ENCODE measurements at places on chromosomes 13 and 19.

DNA sequence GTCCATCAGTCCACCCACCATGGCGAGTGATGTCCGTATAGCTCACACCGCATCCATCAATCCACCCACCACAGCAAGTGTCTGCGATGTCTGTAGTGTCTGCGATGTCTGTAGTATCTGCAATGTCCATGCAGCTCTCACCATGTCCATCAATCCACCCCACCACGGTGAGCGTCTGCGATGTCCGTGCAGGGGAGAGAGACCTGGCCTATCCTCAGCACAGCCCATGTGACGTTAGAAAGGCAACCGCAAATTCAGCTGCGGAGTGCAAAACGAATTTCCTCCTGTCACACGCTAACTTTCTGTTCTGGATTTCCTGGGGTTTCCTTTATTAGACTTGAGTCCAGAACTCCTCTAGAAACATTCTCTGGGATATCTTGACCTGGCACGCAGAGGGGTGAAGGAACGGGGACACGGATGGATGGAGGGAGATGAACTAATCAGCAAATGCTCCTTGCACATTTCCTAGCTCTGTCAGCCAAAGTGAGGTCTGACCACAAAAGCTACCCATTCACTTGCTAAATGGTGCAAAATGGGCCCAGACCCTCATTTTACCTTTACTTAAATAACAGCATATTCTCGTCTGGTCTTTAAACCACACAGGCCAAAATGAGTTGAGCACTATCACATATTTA, 18.3 kb downstream of the RASA3 start:
- DNase-seq, result no peak

- no peak for DNase-seq
Observed at GRCh38 chr13:51260154-51260553, 38.0 kb downstream of the FAM124A start.

DNA sequence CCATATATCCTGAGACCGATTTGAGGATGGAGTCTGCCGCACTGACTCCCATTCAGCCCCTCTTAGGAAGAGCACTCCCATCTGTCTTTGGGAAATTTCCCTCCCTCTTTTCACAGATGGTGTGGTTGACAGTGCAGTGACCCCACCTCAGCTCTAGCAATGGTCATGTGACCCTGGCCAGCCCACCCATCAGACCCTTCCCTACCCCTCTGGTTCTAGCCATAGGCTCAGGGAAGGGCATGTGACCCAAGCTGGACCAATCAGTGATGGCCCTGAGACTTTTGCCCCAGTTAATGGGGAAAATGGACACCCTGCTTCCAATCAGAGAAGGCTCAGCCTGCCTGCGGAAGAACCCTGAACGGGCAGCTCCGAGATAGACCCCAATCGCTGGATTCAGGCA, 26.3 kb downstream of the IL12RB1 start:
- DNase-seq, result no peak

DNA sequence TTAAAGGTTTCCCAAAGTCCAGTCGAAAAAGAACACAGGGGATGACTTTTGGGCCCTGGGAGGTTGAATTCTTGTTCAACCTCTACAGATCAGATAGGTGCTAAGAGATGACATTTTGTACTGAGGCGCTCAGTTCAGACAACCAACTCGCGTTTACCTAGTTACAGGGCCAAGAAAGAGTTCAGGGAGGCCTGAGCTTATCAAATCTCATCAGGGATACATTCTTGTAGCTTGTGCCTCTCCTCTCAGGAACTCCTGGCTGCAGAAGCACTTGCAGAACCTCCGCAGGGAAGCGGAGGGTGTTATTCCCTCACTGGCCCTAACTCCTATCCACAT, 825 bp downstream of the ZNF776 start:
- no peak for DNase-seq

DNA sequence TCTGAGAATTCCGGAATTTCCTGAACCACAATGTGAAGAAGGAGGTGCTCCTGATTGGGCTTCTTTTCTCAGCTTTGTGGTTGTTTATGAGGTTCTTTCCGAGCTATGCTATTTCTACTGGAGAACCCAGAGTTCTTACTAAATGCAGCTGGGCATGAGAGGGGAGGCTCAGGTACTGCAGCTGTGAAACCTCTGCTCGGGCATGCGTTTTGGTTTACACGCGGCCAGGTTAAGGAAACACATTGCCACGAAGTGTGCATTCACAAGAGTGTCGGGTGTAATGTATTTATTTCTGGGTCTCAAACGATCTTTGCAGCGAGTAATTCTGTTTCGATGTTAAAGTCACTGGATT, 661 bp upstream of the MIR17HG start:
- DNase-seq, result no peak

- peak; percentile 23 for DNase-seq
Observed at GRCh38 chr19:4639531-4640246, 373 bp downstream of the TNFAIP8L1 start.

DNA sequence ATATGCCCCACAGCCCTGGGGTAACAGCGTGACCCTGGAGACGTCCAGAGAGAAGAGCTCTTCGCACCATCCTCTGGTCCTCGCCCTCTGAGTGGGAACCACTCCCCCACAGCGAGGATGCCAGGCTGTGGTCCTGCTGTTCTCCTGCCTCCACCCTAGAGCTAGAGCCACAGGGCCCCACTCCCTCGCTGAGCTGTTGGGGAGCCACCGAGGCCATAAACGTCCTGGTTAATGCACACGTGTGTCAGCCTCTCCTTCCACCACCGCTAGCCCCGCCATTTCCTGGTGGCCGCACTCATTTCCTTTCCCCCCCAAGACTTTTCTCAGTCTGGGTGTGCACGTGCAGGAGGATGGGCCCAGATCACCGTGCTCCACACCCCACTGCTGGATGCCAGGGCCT, 11.5 kb downstream of the CEACAM16 start:
- no peak for DNase-seq

DNA sequence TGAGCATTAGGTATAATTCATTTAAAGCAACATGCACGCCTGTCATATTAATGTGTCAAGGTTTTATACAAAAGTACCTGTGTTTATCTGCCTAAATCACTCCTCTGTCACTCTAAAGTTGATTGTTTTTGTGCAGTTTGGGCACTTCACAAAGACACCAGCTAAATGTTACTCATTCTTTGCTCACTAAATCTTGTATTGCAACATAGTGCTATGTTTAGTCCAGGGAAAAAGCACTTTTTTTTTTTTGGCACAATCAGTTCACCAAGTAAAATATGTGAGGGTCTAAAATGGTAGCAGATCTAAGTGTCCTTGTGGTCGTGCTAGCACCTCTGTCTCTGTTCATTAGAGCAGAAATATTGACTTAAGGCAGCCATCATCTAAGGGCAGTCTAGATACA, 2526.7 kb upstream of the PCDH20 start:
- DNase-seq, result no peak

GRCh38 chr19:49492573-49493405, 3.4 kb upstream of the RPS11 start:
- DNase-seq, result no peak

- no peak for DNase-seq
Observed at GRCh38 chr13:25978961-25979360, 72.9 kb downstream of the SHISA2 start.

DNA sequence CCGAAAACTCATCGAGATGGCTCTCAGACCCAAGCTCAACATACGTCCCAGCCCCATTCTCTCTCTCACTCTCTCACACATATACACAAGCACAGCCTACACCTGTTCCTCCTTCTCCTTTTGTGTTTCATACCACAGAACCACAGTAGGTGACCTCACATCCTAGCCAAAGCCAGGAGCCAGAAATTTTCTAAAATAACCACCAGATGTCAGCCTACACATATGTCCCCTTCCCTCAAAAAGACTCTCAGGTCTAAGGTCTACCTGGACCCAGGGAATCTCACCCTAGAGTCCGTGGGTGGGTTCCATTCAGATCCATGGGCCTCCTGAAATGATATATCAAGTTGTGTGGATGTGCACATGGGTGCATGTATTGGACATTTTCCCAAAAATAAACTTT, 104.2 kb upstream of the IPO5 start:
- peak; percentile 30 for DNase-seq

DNA sequence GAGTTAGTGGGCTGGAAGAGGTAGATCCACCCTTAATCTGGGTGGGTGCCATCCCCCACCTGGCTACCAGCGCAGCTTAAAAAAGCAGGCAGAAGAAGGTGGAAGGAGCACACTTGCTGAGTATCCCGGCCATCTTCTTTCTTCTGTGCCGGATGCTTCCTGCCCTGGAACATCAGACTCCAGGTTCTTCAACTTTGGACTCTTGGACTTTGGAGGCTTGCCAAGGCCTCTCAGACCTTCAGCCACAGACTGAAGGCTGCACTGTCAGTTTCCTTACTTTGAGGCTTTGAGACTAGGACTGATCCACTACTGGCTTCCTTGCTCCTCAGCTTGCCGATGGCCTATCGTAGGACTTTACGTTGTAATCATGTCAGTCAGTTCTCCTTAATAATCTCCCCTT, 127.6 kb upstream of the GPC6 start:
- DNase-seq, result no peak

DNA sequence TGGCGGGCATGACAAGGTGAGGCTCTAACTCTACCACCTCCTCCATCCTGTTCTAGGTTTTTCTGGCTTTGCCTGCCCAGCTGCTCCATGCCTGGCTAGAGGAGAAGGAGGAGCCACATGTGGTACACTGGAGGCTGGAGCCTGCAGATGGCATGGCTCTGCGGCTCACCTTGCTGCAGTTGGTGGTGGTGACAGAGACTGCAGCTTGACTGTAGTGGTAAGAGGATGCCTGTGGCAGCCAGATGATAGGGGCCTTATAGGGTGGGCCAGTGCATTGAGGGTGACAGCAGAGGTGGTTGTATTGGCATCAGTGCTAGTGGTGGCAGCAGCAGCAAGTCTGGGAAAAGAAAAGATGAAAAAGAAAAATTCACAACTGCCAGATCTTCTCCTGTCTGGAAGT, 146.2 kb downstream of the TNFRSF19 start:
- no peak for DNase-seq

GRCh38 chr13:35923347-35923746, 207.8 kb downstream of the DCLK1 start:
- peak; percentile 29 for DNase-seq

- peak; percentile 89 for DNase-seq
Observed at GRCh38 chr19:40776932-40777644, 959 bp upstream of the RAB4B start.

- no peak for DNase-seq
Observed at GRCh38 chr19:31666126-31666525, 316.9 kb upstream of the TSHZ3 start.

DNA sequence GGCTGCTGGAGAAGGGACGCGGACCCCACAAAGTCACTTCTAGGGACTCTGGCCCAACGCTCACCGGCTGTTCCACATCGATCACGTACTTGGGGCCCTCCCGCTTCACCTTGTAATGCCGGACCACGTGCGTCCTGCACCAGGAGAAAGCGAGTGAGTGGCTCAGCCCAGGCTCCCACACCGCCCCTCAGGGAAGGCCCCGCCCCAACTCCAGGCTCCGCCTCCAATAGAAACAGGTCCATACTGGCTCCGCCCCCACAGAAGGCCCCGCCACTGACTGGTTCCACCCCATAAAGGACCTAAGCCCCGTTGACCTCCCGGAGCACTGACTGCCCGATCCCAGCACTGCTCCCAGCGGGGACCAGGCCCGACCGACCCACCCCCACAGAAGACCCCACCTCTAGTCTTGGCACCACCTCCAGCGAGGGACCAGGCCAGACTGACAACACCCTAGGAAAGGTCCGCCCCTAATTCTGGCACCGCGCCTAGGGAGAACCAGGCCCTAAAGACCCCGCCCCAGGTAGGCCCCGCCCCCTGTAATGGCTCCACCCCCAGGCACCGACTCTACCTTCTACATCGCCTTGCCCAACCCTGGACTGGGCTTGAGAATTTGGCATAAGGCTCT, 11.3 kb downstream of the STAP2 start:
- DNase-seq, result no peak

DNA sequence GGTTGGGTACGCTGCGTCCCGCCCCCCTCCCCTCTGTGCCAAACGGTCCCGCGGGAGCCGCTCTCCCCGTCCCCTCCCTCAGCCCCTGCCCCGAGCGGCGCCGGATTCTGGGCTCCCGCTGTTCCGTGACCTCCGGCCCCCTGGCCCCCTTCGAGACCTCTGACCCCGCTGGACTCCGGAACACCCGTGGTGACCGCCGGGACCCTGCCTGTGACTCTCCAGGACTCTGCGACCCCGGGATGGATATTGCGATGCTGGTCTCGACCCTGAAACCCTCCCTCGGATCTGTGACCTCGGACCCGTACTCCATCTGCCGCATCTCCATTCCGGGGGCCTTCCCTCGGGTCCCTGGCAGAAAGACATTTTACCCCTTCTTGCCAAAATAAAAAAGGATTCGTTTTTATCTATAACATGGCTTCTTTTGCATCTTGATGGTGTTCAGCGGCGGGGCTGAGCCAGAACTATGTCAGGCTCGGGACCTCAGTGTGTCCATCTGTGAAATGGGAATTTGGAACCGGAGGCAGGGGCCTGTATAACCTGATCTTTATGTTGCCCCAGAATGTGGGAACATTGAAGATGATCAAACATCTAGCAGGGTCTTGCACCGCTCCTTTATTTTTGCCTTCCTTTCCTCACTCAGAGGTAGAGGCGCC, 654 bp upstream of the MEGF8 start:
- no peak for DNase-seq

- no peak for DNase-seq
Observed at GRCh38 chr13:100382785-100383184, 205.8 kb downstream of the GGACT start.

GRCh38 chr13:102090532-102090931, 311.3 kb downstream of the FGF14 start:
- no peak for DNase-seq

- DNase-seq, result no peak
Observed at GRCh38 chr13:50893211-50893852, 16.3 kb upstream of the RNASEH2B start.

- no peak for DNase-seq
Observed at GRCh38 chr13:36445278-36445677, 13.0 kb downstream of the CCNA1 start.

DNA sequence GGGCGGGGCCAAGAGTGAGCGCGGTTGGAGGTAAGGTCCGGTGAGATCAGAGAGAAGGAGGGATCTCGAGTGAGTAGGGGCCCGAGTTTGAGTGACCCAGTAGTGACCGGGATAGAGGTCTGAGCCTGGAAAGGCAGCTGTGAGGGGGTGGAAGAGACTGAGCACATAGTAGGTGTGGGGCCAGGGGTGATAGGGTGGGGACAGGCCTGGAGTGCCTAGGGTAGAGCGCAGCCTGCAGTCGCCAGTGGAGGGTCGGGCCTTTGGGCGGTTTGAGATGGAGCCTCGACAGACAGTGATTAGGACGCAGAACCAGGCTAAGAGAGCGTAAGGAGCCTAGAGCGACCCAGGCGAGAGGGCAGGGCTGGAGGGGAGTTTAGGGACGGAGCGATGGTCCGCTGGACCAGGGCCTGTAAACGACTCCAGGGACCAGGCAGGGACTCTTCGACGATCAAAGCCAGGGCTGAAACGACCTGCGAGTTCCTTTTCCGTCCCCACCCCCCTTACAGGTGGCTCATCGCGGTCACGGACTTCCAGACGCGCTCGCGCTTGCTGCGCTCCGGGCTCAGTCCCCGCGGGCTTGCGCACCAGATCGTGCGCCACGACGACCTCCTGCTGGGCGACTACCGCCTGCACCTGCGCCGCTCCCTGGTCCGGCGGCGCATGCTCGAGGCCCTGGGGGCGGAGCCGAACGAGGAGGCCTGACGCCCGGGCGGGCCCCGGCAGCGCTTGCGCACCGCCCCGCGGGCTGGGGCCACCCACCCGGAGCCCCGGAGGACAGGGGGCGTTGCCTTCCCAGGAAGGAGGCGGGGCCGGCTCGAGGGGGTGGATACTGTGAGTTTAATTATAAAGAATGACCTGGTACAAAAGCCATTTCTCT, 9.4 kb downstream of the C19orf81 start:
- DNase-seq, result peak; percentile 91

GRCh38 chr19:5624018-5624663, 1.3 kb downstream of the SAFB start:
- peak; percentile 25 for DNase-seq
